ENCODE measurements at places on chromosomes 11 and 22.

DNA sequence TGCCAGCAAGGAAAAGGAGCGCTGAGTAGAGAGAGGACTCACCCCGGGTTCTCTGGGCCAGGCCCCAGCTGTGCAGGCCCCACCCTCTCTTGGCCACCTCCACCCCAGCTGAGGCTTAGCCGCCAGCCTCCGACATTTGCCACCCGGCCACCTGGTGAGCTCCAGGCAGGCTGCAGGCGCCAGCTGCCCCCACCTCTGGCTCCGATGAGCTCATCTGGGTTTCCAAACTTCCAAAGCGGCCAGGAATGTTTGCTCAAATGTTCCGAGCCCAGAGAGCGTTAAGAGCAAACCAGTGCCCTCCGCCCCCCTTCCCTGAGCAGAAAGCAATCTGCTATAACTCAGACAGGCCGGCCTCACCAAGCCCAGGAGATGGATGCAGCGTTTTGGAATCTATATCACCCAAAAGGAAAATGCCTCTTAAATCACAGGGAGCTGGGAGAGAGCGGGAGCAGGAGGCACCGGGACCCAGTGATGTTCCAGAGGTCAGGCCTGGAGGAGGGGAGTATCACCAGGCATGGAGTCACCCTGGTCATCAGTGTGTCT is 9.1 kb upstream of the MN1 start:
- no peak for DNase-seq

GRCh38 chr11:43922295-43922648 is 20.2 kb upstream of the C11orf96 start:
- no peak for DNase-seq

GRCh38 chr11:69435161-69435986 is 46.1 kb upstream of the LINC01488 start:
- DNase-seq, result peak; percentile 30

DNA sequence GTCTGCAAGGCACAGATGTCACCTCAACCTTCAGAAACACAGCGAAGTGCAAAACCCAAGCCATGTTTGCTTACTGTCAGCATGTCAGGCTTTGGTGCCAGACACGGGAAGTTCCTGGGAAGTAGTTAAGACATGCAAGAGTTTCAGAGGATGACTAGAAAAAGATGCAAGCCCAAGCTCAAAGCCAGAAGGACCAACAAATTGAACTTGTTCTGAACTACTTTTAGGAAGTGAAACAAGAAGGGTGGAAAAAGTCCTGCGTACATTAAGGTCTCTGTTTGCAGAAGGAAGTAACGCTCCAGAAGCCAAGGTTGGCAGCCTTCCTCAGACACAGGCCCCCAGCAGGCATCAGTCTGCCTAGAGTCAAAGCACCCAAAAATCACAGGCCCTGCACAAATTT is 2.6 kb downstream of the AP1B1 start:
- peak; percentile 51 for DNase-seq

DNA sequence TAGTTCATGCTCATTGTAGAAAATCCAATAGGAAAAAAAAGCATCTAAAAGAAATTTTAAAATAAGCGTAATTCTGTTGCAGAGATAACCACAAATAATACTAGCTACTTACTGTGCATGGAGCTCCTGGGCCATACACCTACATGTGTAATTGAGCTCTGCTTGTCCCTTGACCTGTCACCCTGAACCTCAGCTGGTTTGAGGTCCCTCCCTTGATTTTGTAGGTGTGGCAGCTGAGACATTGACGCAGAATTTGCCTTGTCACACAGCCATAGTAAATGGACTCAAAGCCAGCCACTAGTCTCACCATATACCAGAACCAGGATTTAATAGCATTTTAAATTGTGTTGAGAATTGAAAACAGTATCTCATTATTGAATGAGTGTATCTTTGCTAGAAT is 135.3 kb downstream of the MORC2 start:
- no peak for DNase-seq

DNA sequence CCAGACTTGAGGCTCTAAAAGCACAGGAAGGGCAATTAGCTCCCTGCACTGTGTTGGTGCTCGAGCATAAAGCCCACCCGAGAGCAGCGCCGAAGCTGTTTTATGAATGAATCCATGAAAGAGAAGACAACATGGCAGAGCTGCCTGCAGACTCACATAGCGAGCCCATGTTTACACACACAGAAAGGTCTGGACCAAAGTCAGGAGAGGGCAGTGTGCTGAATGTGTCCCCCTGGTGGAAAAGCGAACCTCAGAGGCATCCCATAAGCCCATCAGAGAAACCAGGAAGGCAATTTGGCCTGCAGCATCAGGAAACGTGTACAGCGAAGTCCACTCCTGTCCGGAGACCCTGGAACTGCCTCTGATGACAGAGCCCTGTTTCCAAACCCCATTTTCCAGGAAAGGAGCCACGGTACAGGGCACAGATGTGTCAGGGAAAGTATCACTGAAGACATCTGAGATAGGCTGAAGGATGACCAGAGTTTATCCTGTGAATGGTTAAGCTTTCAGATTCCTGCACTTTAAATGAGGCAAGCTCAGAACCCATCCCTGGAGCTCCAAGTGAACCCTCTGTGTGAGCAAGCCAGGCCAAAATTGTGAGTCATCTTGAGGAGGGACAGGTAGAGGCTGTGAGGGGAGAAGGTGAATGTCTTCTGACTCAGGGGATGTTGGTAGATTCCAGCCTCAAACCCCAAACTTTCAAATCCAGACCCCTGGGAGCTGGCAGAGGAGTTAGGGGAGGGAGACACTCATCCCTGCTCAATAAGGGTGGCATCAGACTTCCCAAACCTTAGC is 36.9 kb downstream of the CHRDL2 start:
- no peak for DNase-seq

DNA sequence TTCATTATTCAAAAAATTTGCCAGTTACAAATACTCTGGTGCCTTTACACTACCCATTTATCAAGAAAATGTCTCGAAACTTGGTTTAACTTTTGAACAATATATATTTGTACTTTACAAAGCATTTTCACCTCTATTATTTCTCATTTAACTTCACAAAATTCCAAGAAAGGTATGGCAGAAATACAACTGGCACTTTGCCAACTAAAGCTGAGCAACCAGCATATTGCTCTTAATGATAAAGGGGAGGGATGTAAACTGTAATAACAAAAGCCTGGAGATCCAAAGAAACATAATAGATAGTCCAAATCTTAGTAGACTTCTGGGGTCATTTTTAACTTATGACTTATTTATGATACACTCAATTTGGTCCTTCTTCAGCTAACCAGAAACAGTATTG is 7.7 kb downstream of the PITPNB start:
- no peak for DNase-seq

DNA sequence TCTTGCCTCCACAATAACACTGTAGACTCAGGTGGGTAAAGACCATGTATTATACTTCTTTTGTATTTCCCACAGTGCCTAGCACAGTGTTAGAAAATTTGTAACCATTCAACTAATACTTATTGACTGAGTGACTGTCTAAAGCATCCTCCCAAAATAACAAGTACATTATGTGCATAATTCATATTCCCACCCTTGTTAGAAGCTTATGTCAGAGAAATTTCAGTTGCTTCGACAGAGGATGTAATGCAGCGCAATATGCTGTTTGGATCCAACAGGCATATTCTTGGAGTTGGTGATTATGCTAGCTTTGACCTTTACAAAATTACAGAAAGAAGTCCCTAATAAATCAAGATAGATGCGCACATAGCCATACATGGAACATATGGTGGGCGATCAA is 53.0 kb downstream of the AMBRA1 start:
- no peak for DNase-seq

GRCh38 chr22:29291215-29291614 is 15.2 kb upstream of the GAS2L1 start:
- no peak for DNase-seq

DNA sequence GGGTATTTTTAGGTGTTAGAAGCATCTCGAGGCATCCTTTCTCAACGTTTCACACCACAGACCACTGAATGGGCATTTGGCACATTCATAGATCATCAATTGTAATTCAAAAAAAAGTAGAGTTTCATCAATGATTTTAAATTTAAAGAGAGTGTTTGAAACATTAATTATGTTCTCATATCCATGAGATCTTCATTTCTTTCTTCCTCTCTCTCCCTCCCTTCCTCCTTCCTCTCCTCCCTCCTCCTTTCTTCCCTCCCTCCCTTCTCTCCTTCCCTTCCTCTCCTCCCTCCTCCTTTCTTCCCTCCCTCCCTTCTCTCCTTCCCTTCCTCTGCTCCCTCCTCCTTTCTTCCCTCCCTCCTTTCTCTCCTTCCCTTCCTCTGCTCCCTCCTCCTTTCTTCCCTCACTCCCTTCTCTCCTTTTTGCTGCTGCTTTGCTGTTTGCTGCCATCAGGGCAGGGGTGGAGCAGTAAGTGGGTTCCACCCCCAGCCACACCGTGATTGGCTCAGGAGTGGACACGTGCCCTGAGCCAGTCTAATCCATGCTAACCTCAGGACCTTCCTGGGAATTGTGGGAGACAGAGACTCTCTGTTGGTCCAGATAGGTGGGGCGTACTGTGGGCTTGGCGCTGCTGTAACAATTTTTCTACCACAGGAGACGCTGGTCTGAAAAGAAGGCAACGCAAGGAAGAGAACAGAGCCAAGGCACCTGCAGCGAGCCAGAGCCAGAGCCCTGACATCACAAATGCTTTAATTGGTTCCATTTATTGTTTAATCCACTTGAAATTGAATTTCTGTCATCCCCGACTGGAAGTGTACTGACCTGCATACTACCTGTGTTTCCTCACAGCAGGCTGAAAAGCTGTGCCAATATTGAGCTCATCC is 33.7 kb upstream of the APOBEC3A start:
- no peak for DNase-seq

GRCh38 chr22:49900441-49901230 is 17.6 kb downstream of the ALG12 start:
- no peak for DNase-seq

GRCh38 chr11:83249972-83250593 is 36.1 kb downstream of the CCDC90B start:
- peak; percentile 39 for DNase-seq

DNA sequence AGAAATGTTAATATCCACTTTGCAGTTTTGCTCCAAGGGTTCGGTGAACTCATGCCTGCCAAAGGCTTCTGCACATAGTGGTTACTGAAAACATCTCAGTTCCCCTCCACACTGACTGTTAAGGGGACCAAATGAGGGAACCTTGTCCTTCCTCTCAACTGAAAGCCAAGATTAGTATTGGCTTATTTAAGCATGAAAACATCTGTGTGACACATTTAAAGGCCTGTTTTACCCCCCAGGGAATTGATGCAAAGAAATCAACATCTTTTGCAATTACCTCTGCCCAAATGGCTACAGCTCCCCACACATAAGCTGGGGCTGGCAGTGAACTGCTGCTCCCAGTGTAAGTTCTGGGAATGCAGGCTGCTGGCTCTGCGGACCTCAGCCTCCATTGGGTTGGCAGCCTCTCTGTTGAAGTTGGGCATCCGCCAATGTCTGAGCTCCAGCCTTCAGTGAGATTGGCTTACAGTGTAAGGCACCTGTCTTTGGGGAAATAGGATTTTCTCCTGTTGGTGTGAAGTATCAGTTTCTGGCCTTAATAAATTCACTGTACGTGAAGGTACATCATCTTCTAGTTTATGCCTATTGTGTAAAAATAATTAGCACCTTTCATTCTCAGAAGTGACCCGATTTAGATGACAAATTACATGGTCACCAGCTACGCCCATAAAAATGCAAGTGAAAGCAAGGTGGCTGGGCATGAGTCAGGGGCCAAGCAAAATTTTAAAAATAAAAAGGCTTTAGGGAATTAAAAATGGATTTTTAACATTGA is 213.4 kb upstream of the SYN3 start:
- no peak for DNase-seq

GRCh38 chr22:35795476-35795875 is 77.8 kb downstream of the APOL5 start:
- no peak for DNase-seq

- no peak for DNase-seq
These were observed 155.1 kb downstream of the TENM4 start for GRCh38 chr11:79285756-79286155.

DNA sequence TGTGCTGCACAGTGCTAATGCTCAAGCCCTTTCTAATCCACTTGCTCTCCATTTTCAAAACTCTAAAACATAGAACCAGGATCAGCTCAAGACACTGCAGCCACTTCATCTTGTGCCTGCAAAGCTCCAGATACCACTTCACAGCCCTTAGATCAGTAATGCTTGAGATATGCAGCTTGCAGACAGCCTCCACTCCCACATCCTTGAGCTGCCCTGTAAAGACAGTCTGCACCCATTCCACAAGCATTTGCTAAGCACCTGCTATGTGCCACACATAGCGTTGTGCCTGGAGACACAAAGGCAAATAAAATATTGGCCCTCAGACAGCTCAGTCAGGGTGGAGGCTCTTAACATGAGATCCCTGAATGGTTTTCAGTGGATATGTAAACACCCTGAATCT is 192.5 kb upstream of the SNX19 start:
- DNase-seq, result no peak

GRCh38 chr11:10669258-10670033 is 24.1 kb downstream of the IRAG1 start:
- no peak for DNase-seq

GRCh38 chr22:30668386-30668710 is 673 bp upstream of the DUSP18 start:
- DNase-seq, result no peak

GRCh38 chr11:71581826-71582225 is 849 bp downstream of the KRTAP5-11 start:
- no peak for DNase-seq

DNA sequence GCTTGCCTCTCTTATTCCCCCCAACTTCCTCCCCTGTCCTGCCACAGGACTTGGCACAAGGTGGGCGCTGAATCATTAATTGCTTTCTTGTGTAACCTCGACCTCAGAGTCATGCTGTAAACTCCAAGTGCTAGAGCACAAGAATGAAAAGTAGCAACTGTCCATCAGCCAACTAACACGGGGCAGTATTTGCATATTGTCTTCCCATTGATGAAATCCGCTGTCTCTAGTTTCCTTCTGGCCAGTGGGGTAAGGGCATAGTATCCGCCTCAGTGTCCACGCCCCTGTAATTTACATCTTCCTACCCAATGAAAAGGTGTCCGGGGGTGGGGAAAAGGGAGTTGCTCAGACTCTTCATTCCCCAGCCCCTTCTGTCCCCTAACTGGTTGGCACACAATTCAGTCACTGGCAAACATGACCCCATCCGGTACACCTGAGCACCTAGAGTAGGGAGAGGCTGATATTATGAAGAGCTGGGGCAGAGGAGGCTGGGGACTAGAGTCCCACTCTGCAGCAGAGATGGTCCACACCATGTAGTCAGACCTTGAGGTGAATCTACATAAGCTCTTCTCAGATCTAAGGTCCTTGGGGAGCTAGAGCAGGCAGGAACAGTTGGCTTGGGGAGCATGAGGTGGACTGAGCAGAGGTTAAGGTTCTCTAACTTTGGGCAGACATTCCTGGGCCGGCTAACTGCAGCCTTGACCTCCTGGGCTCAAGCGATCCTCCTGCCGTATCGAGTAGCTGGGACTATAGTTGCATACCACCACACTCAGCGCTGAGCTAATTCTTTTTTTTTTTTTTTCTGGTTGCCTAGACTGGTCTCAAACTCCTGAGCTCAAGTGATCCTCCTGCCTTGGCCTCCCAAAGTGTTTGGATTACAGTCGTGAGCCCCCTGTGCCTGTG is 6.8 kb upstream of the GGA1 start:
- no peak for DNase-seq

GRCh38 chr11:86934926-86935579 is 20.1 kb downstream of the FZD4 start:
- DNase-seq, result no peak

- no peak for DNase-seq
These were observed 15.1 kb downstream of the FXYD6 start for GRCh38 chr11:117861151-117862018.

Measured in AML-193 (cell line).